Stimulated activated CD8-positive, alpha-beta memory T cell treated with anti-CD3 and anti-CD28 coated beads, Interleukin-7, amount 100 ng/mL, for 1 hour (primary cell): ENCODE measurements at places on chromosomes 7 and 10.

DNA sequence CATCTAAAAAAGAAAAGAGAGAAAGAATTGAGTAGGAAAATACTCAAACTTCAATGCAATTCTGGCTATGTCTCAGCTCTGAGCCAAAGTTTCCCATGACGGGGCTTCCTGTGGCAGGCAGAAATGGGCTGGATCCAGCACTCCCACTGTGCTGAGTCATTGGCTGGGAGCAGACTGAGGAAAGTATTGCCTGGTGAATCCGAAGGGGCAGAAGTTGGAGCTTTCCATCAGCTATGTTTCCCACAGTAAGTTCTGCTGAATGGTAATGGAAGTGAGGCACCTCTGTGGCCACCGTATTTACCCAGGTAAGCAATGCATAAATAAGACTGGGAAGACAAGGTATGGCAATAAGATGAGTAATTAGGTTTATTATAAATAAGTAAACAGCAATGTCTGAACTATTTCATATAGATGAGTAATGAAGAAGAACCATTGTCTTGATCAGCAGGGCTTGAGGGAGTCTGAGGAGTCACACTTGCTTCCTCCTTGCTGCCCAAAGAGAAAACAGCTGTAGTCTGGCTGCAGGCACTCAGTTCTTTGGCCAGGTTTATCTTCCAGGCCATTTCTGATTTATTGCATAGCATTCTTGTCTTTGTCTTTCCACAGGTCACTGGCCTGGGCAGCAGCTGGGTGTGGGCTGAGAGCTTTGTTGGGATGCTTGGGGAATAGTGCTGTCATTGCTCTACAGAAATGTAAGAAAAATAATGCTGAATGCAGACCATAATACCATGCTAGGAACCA is 255.3 kb downstream of the DNAJB9 start:
- no peak for DNase-seq

DNA sequence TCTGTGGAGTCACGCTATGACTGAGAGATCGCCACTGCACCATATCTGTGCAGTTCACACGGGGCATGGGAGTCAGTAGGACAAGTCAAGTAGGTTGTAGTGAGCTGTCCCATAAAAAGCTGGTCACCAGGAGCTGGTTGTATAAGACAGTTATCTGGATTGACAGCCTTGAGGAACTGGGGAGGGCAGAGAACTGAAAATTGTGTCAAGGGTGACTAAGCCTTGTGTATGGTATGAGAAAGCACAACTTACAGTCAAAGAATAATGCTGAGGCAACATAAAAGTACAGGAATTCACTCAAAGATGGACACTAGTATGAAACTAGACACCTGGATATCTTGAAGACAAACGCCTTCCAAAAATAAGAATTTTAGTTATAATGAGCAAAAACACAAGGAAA is 564.9 kb downstream of the POM121L12 start:
- no peak for DNase-seq

DNA sequence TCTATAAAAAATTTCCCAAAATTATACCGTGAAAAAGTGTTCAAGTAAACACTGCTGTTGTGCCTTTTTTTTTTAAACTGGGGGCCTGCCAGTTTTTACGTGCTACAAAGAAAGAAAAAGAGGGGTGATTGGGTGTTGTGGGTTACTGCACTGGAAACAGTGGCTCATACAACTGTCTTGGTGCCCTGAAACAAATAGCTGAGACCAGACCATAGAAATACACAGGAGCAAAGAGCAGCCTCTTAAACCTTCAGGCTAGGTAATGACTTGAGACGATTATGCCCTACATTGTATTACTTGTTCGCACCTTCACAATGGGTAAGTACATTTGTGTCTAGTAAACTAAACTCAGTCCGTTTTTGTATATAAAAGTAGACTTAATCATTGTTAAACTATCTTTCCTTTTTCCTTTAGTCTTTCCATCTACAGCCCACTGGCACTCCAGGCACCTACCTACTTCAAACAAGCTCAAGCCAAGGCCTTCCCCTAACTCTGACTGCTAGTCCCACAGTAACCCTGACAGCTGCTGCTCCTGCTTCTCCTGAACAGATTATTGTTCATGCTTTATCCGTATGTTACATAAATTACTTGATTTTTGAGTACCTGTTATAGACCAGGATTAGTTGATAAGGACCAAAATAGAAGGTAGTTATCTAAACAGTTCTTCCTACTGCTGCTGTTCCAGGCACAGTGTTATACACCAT is 26.6 kb downstream of the TMEM243 start:
- no peak for DNase-seq

DNA sequence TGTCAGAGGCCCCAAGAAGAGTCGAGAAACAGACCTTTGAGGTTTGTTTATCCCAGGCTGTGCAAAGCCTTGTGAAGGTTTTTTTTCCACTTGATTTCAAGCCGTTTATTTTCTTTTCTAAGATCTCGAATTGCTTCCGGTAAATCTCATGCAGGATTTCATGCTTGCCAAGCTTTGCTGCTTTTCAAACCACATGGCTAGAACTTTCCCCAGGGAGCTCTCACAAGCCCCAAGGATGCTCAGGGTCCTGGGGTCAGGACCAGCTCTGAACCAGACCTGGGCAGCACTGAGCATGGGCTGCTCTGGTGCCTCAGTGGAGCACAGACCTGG is 48.0 kb upstream of the AQP1 start:
- DNase-seq = no peak

DNA sequence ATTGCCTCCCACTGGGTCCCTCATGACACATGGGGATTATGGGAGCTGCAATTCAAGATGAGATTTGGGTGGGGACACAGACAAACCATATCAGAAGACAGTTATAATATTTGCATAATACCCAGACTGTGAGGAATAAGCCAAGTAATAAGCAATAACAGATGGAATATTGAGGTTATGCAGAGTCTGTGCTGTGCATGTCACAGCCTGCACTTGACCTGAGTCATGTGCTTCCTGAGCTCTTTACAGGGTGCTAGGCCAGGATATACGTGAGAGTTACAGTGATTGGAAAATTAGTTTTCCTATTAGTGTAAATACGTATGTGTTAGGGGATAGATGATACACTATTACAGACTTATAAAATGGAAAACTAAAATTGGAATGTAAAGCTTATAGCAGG is 288.7 kb downstream of the SDK1 start:
- DNase-seq = no peak

DNA sequence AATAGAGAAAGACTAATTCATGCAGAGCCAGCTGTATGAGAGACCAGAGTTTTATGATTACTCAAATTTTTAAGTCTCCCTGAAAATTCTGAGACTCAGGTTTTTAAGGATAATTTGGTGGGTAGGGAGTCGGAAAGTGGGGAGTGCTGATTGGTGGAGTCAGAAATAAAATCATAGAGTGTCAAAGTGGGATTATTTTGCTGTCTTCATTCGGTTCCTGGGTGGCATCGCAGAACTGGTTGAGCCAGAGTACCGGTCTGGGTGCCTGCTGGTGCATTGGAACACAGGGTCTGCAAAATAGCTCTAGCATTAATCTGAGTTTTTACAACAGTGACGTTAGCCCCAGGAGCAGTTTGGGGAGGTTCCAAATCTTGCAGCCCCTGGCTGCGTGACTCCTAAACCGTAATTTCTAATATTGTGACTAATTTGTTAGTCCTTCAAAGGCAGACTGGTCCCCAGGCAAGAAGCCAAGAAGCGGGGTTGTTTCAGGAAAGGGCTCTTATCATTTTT is 32.4 kb downstream of the GPRIN2 start:
- DNase-seq = no peak

DNA sequence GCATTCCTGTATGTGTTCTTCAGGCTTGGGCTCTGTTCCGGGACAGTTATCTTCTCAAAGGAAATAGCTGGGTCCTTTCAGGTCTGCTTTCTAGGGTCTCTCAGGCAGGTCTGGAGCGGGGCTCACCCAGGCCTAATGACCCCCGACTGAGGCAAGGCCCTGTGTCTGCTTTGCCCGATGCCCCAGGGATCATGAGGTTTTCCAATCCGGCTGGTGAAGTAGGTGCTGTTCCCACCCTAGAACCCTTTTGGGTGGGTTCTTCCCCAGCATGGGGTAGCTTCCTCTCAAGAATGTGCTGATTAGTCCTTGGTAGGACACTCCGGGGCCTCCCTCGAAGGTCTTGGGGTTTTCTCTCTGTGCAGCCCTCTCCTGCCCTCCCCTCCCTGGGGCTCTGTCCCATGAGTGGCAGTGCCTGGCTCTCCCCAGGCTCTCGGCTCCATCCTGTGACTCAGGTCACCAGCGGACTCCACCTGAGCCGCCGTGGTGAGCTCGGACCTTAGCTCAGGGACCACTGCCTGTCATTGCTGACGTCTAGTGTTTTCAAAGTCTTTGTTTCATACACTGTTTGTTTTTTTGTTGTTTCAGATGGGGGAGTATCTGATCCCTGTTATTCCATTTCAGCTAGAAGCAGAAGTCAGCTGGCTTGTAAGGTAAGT is 71.0 kb upstream of the NKX6-2 start:
- no peak for DNase-seq

- no peak for DNase-seq
These were observed 78.0 kb downstream of the GOLGA7B start for GRCh38 chr10:97927622-97928021.

DNA sequence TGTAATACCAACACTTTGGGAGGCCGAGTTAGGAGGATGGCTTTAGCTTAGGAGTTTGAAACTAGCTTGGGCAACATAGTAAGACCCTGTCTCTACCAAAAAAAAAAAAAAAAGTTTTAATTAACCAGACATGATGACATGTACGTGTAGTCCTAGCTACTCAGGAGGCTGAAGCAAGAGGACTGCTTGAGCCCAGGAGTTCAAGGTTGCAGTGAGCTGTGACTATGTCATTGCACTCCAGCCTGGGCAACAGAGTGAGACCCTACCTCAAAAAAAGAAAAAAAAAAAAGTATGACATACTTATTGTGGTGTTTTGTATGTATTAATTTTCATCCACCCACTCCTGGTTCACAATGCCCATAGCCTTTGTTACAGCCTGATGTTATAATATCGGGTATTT is 69.7 kb downstream of the GSAP start:
- no peak for DNase-seq

DNA sequence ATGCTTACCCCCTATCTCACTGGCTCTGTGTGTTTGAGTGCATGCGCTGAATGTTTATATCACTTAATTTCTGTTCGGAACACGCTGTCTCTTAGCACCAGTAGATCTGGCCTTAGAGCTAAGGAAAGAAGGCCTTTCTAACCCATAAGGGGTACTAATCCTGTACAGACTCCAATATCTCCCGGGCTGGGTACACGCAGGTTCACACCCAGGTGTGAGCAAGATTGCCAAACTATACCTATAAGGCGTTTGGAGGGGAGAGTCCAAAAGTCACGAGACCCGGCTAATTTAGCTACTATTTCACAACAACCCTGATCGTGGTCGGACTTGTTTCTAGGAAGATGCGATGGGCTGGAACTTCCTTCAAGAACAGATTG is 727 bp upstream of the PDSS1 start:
- no peak for DNase-seq

DNA sequence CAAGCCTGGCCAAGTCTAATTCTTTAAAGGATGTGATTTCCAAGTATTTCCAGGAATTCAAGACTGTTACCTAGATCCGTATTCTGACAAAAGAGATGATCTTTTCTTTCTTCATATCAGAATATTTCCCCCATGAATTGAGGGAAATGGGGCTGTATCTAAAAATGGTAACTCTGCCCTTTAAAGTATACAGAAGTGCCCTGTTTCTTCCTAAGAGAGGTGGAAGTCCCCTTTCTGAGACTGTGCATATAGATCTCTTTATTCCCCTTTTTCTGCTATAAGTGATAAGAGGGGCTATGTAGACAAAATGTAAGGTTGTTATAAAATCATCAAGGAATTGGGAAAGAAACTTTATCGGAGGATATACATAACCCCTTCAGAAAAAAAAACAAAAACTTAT is 287.1 kb upstream of the KAT6B start:
- no peak for DNase-seq

DNA sequence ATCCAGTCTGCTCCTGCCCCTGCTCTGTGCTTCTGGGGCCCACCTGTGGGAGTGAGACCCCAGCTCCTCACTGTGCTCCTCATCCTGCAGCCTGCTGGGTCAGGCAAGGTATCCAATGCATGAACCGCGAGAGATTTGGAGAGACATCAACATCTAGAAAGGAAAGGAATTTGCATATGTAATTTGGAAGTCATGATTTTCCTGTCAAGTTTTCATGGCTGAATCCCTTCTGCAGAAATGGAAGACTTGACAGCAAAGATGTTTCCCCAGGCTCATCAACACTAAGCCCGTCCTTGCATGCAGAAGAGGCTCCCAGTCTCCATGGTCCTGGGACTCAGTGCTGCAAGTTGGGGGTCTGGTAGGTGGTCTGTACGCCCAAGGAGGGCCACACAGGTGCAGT is 176.9 kb upstream of the GRB10 start:
- no peak for DNase-seq

GRCh38 chr10:32171204-32171603 is 115.0 kb upstream of the KIF5B start:
- no peak for DNase-seq

DNA sequence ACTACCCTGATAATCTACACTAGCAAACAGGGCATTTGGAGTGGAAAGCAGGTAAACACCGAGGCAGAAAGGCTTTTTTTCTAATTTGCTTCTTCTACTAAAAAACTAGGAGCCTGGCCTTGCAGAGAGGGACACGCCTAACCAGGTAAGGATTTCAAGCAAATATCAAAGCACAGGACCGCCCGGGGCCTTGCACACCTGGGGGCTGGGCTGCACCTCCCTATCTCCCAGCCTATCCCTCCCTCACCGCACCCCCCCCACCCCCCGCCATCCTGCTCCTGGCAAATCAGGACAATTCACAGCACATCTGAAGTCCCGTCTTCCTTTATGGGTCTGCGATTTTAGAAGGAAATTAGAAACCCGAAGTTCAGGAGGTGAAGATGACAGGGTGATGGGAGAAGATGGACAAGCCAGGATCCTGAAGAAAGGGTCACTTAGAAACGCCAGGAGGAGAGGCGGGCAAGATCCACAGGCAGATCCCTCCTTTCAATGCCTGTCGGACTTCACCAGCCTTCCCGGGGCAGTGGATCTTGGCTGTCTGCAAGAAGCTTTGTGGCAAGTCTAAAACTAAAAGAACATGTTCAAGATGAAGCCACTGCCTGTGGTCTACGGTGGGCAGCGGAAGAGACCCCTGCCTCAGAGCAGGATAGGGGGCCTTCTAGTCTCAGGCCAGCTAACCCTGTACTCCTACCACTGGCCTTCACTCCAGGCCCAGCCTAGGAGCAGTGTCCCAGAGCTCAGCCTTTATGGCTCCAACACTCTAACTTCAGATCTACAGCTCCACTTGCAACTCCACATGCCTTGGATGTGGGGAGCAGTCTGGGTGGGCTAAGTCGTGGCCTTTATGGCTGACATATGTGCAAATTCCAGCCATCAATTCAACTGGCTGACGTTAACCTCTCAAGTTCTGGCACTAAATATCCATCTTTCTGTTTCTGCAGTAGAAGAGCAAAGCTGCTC is 43.9 kb downstream of the TNS3 start:
- no peak for DNase-seq

- DNase-seq = no peak
These were observed 207.7 kb upstream of the AHR start for GRCh38 chr7:17090751-17091150.

- no peak for DNase-seq
These were observed 12.3 kb upstream of the ACSM6 start for GRCh38 chr10:95181726-95182125.

- no peak for DNase-seq
These were observed 37.1 kb downstream of the COL1A2 start for GRCh38 chr7:94431619-94432280.
